ENCODE measurements at places on chromosomes 2 and 18.

DNA sequence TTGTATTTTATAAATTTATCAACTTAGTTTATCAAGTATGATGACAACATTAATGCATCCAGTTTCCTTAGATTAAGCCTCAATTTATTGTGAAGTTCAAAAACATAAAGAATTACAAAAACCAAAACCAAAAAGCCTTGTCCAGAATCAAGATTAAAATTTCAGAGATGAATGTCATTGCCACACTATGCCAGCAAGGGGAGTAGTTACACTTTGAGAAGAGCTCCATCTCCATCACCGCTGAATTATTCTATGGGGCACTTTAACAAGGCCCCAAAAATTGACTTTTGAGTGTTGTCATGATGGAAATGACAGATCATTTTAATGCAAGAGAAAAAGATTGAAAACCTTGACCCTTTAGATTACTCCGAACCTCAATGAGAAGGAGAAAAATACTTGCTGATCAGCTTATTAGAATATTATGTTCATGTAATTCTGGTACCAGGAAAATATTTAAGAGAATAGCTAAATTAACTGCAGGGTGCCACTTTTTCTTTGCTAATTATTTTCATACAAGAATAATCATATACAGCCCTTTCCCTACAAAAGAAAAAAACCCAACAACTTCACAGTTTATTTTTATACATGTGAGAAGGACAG lies 152.5 kb upstream of the AQP4 start:
- no peak for DNase-seq

DNA sequence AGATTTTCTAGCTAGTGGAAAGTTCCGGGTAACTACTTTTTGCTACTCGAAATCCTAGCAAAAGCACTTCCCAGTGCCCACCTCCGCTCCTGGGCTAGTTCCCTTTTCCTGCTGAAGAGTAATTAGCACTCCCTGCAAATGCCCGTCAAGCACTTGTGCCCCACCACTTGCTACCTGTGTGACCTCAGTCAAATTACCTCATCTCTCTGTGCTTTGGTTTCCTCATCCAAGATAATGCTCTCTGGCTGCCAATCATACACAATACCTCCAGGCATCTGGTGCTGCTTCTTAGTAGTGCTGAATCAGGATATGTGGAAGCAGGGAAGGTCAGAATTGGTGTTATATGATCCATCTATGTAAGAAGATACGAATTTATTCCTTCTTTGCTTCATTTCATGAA lies 102.1 kb upstream of the CDCA7 start:
- DNase-seq = no peak

DNA sequence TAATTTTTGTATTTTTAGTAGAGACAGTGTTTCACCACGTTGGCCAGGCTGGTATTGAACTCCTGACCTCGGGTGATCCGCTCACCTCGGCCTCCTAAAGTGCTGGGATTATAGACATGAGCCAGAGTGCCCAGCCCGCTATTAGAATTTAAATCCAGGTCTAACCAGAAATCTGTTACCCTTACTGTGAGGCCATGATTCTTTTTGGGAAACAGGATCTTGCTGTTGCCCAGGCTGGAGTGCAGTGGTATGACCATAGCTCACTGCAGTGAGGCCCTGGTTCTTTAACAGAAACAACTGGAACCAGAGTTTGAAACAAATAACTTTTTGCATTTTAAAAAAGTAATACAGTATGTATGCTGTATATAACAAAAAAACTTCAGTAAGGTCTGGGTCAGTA lies 75.7 kb downstream of the NOL10 start:
- DNase-seq = no peak

- no peak for DNase-seq
Observed at GRCh38 chr2:150997066-150997465, 264.6 kb downstream of the RBM43 start.

DNA sequence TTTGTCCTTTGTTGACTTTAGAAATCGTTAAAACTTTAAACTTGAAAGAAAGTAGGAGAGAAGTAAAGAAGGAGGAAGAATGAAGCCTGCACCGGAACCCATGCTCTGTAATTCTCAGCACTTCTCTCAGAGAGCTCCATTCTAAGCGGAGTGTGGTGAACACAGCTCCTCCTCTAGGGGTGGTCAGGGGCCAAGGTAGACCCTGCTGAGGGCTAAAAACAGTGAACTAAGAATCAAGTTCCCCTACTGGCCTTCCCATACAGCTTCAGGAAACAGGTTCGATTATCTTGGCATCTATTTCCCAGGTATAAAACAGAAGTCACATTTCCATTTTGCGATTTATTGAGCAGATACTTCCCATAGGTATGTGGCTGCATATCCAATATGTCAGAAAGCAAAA lies 92.7 kb upstream of the ASAP2 start:
- no peak for DNase-seq

DNA sequence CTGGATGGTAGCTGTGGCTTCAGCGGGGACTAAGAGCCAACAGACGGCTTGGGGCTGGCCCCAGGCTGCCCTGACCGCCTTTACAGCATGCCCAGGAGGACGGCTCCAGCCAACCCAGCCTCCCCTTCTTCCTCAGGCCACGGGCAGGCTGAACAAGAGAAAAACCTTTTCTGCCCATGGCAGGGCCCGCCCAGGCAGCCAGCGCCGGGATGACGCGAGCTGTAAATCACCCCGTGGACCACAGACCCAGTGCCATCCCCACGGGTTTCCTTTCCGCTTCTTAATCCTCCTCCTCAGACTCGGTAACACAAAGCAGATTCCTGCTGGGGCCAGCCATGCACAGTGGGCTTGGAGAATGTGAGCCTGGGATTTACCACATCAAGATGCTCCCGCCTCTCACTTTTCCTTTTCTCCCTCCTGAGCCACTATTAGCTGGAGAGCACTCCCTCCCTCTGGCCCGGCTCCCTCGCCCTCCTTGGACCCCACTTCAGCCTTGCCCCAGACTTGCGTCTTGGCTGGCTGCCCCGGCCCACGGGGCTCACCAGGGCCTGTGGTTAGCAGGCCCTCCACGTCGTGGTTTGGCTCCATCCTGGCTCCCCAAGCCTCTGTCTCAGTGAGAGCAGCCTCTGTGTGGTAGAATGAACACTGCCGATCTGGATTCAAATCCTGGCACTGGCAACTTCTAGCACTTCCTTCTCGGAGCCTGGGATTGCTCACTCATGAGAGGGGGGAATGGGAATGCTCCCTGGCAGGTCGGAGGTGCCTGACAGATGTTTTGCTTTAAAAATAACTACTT lies 31.4 kb downstream of the ATOH8 start:
- DNase-seq = no peak

DNA sequence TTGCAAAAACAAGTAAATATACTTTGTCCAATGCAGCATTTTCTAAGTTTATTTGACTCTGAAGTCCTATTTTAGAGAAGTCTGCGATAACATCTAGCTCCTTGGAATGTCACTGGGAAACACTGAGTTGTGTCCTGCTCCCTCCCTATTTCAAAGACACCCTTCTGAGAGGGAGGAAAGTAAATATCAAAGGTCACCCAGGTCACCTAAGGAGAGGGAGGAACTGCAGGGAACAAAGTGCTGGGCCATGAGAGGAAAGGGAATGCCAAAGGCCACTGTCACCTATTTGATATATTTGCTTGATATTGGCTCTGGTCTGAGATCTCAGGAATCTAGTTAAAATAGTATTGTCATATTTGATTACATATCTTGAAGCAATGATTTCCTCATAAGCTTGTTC lies 201.3 kb downstream of the GCA start:
- DNase-seq = no peak

Measured in CD4-positive, alpha-beta T cell treated with Interleukin-6 at 100 ng/mL for 8 hours (primary cell).